ENCODE measurements at places on chromosomes 6 and 20.
A peak's percentile ranks its signal among the peaks of the same experiment; 100 is the strongest.

DNA sequence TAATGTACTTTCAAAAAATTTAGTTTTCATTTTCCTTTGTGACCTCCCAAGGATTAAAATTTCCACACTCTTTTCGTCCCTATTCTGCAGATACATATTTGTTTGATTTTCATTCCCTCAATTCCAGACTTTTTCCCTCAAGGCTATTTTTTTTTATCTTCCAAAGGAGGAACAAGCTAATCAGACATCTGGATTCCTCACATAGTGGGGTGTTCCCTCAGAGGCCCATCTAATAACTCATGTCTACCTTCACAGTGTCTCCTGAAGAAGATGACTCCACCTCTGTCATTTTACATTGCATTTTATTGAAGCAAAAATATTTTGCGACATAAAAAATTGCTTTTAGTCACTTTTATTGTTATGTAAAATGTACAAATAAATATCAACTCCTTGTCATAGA lies 122.2 kb downstream of the RFPL4B start:
- no peak for DNase-seq

GRCh38 chr6:46325561-46326530 lies 155.1 kb upstream of the ENPP5 start:
- peak; percentile 17 for DNase-seq

GRCh38 chr6:29667158-29667557 lies 10.3 kb downstream of the MOG start:
- no peak for DNase-seq

DNA sequence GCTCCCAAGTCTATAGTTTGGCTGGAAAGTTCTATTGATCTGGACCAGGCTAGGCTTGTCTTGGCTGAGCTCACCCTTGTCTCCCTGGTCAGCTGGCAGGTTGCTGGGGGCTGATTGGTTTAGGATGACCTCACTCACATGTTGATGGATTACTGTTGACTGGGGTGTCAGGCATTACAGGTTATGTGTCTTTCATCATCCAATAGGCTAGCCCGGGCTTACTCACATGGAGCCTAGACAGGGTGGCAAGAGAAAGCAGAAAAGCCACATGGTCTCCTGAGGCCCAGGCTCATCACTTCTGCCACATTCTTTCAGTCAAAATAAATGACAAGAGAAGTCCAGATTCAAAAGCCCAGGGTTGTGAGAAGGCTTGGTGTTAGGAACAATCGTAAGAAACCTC lies 103.5 kb downstream of the BFSP1 start:
- no peak for DNase-seq

- no peak for DNase-seq
Observed at GRCh38 chr6:147752689-147753403, 244.4 kb downstream of the SAMD5 start.
